HuH-7.5 (cell line): ENCODE measurements at places on chromosomes 3 and 15.

GRCh38 chr3:183265157-183265642 is 12.1 kb downstream of the B3GNT5 start:
- DNase-seq: no peak

DNA sequence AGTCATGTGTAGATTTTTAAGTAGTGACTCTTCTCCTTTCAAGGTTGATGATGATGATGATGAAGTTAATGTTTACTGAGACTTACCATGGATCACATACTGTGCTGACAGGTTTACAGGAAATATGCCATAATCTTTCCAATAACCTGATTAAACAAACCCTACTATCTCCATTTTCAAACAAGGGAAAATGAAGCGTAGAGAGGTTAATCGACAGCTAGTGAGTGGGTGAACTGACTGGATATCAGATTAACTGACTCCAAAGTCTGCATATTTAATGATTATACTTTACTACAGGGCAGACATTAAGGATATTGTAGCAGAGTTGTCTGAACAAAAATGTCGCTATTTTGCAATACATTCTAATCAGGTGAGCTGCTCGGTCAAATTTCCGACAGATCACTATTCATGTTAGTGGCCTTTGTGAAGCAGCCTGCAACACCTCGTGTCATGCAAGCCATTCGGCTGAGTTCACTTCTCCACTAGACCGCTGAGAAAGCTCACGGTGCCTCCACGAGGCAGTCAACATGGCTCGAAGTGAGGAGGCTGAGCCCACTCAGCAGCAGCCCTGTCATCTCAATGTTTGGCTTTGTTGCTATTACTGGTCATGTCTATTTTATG is 264.2 kb downstream of the NFKBIZ start:
- DNase-seq: peak; percentile 20

- DNase-seq: no peak
These were observed 59.2 kb upstream of the HERC1 start for GRCh38 chr15:63892794-63893441.

DNA sequence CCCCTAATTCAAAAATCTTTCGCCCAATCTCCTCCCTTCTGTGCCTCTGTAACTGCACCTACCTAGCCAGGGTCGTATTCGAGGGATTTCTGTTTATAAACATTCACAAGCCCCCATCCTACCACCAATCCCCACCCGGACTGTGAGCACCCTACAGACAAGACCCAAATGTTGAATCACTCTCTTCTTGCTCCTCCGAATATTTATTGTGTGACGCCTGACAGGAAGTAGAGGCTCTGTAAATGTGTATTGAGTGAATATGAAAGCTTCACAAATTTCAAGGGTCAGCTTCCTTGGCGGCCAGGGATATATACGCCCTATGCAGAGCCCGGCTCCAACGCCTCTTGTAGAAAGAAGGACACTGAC is 1.6 kb downstream of the BDH1 start:
- no peak for DNase-seq

GRCh38 chr15:56617628-56618027 is 115.7 kb downstream of the ZNF280D start:
- no peak for DNase-seq

GRCh38 chr15:31261266-31262142 is 65.1 kb upstream of the KLF13 start:
- DNase-seq: no peak

- DNase-seq: no peak
These were observed 2.4 kb downstream of the SLC49A4 start for GRCh38 chr3:122797291-122797690.

- DNase-seq: no peak
These were observed 153.1 kb downstream of the VPS13C start for GRCh38 chr15:61906961-61907752.

GRCh38 chr15:52352086-52352485 is 56.5 kb upstream of the MYO5C start:
- no peak for DNase-seq

DNA sequence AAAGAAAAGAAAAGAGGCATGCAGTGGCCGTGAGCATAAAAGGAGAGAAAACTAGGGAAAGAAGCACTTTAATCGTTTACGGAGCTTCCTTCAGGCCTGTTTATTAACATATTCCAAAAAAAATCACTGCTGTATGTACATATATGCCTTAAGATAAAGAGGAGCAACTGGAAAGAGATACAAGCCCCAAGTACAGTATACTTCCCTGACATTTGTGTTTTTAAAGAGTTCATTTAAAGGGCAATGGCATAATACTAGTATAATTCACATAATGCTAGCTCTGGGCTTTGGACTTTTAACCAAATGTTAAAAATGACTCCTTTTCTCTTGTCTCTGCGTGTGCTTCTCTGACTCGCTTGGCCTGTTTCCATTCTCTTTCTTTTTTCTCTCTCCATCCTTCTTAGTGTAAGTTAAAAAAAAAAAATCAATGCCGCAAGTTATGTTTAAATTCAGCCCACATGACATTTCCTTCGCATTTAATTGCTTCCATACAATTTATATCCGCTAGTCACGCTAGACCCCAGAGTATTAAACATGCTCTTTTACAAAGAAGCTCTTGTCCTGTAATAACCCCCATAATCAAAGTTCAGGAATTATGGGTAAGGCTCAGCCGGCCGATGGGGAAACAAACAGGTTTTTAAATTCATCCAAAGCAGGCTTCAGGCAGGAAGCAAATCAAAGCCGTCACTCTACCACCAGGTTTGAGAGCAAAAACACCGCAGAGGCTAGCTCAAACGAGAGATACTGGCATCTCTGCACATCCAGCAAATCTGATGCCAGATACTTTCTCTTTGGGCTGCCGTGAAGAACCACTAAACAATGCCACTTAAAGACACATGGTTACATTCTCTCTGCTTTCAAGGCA is 19.4 kb downstream of the WWTR1 start:
- no peak for DNase-seq

GRCh38 chr3:13019243-13020095 is 53.8 kb downstream of the IQSEC1 start:
- DNase-seq: no peak

DNA sequence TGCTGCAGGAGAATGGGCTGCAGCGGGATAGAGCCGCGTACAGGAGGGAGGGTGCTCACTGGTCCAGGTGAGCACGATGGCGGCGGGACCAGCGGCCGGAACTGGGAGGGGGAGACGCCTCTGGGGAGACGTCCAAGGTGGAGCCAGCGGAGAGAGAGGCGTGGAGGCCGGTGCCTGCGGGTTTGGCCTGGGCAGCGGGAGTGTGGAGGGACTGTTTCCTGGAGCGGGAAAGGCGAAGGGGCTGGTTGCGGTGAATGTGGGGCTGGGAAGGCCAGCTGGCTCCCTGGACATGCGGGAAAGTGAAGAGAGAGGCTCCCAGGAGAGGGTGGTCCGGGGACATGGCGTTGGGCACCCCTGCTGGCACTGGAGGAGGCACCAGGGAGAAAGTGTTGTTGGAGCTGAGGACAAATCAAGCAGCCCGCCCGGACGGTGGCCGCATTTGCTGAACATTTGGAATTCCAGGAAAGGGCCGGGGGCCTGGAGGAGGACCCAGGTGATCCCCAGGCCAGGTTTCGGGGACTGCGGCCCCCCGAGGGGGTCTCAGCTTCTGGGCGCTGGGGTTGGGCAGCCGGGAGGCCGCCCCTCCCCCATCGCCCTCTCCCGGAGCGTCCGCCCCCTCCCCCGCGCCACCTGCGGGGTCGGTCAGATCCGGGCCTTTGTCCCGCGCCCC is 34.3 kb downstream of the DNAJB8 start:
- peak; percentile 64 for DNase-seq

DNA sequence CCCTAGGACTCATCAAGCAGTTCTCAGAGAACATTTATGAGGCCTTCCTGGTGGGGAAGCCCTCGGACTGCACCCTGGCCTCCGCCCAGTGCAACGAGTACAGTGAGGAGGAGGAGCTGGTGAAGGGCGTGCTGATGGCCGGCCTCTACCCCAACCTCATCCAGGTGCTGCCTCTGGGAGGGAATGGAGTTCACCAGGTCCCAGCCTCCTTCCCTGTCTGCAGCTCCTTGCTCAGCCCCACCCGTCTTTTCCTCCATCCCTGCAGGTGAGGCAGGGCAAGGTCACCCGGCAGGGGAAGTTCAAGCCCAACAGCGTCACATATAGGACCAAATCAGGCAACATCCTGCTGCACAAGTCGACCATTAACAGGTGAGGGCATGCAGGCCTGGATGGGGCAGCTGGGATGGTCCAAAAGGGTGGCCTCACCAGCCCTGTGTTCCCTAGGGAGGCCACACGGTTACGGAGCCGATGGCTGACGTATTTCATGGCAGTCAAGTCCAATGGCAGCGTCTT is 46.3 kb downstream of the DHX30 start:
- no peak for DNase-seq

- DNase-seq: no peak
These were observed 5.2 kb downstream of the GOLIM4 start for GRCh38 chr3:168090306-168091085.

- no peak for DNase-seq
These were observed 77.7 kb upstream of the STAC start for GRCh38 chr3:36302626-36303025.

DNA sequence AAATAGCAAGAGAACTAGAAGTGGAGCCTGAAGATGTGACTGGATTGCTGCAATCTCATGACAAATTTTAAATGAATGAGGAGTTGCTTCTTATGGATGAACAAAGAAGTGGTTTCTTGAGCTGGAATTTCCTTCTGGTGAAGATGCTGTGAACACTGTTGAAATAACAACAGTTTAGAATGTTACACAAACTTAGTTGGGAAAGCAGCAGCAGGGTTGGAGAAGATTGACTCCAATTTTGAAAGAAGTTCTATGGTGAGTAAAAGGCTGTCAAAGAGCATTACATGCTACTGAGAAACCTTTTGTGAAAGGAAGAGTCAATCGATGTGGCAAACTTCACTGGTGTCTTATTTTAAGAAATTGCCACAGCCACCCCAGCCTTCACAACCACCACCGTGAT is 220.9 kb upstream of the LRRFIP2 start:
- DNase-seq: no peak

DNA sequence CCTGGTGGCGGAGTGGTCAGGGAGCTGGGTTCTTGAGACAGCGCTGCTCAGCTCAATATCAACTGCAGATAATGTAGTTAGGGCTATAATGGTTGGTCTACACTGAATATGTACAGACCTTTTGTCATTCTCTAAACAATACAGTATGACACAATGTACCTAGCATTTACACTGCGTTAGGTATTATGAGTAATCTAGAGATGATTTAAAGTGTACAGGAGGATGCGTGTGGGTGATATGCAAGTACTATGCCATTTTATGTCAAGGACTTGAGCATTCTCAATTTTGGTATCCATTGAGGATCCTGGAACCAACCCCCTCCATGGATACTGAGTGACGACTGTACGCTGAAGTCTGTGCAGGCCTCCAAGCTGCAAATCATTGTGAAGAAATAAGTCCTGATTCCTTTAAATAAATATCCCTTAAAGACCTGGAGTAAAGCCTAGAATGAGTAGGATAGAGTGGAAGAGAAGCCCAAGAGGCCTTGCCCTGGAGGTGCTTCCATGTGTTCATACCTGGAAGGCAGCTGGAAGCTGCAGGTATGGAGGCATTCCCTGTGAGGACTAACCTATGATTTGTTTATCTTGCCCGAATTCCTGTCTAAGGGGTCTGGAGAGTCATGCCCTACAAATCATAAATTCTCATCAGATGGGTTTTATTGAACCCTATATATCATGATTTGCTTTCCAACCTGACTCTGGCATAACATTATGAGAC is 15.7 kb upstream of the RTP1 start:
- DNase-seq: no peak

DNA sequence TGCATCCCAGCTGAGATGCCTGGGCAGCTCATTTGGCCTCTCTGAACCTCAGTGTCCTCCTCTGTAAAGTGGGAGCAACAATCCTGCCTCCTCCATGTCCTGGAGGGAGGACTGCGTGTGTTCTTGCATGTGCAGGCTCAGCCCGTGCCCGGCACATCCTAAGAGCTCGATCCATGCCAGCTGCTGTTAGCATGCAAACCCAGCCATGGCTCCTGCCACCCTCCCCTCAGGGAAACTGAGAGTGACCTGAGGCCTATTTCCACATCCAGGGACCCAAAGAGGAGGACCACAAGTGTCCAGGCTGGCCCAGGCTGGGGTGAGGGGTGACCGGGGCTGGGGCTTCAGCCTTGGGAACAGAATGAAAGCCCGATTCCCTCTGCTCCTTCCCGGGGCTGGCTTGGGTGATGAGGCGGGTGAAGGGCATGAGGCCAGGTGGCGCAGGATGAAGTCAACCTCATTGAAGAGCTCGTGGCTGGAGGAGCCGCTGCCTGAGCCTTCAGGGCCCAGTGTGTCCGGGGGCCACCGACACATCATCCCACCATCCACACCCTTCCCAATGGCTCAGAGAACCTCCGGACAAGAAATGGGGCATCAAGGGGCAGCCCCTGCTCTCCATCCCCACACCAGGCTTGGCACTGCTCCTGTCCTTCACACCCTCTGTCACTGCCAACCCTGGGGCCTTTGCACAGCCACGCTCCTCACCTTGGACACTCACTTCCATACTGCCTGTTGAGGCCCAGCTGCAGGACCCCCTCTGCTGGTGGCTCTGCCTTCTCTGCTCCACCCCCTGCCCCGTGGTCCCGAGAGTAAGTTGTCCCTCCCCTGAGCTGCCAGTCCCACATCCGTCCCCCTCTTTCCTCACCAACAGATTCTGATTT is 42.5 kb downstream of the ADAMTS7 start:
- no peak for DNase-seq

DNA sequence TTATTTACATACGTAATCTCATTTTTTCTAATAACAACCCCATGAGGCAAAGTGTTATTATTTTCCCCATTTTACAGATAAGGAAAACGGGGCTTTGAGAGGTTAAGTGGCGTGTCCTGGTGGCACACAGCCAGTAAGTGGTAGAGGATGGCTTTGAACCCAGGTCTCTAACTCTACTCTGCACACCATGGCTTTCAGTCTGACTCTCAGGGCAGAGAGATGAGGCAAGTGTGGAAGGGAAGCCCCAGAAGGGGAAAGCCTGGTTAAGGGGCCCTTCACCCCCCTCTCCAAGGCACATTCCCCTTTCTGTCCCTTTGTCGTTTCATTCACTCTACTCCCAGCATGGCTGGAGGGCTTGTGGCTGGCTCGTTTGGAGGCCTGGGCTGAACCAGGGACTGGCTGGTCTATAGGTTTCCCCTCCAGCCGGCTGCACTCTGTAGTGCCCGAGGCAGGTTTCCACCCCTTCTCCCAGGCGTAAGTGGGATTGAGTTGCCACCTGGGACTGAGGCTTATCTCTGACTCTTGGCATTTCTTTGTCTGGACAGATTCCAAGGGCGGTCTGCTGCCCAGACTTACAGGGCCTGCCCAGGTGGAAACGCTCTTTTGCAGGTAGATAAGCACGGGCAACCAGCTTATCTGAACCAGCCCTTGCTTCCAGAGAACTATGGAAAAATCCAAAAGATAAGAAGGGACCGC is 12.1 kb downstream of the SEMA4B start:
- no peak for DNase-seq

DNA sequence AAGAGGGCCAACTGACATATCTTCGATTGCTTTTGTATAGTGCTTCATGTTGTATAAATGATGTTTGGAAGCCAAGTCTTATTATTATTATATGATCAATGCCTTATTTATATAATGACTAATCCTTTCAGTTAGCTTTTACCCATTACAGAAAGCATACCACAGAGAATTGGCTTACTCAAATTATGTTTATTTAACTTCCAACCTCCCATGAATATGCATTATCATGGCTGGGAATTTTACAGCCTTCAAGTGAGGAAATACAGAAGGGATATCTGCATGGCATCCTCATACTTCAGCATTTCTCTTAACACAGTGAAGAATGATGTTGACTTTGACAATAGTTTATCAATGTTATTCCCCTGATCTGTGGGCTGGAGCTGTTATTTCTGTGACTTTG is 225.9 kb upstream of the GAP43 start:
- DNase-seq: no peak
